ENCODE measurements at places on chromosomes 1 and 21.
A peak's percentile ranks its signal among the peaks of the same experiment; 100 is the strongest.

- no peak for DNase-seq
These were observed 105.8 kb downstream of the OMA1 start for GRCh38 chr1:58440696-58441095.

DNA sequence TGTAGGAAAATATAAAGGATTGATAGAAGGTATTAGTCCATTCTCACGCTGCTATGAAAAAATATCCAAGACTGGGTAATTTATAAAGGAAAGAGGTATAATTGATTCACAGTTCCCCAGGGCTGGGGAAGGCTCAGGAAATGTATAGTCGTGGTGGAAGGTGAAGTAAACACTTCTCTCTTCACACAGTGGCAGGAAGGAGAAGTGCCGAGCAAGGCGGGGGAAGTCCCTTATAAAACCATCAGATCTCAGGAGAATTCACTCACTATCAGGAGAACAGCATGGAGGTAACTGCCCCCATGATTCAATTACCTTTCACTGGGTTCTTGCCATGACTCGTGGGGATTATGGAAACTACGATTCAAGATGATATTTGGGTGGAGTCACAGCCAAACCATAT, 1806.0 kb downstream of the MRPL39 start:
- no peak for DNase-seq

GRCh38 chr1:111768023-111768422, 12.3 kb downstream of the DDX20 start:
- no peak for DNase-seq

DNA sequence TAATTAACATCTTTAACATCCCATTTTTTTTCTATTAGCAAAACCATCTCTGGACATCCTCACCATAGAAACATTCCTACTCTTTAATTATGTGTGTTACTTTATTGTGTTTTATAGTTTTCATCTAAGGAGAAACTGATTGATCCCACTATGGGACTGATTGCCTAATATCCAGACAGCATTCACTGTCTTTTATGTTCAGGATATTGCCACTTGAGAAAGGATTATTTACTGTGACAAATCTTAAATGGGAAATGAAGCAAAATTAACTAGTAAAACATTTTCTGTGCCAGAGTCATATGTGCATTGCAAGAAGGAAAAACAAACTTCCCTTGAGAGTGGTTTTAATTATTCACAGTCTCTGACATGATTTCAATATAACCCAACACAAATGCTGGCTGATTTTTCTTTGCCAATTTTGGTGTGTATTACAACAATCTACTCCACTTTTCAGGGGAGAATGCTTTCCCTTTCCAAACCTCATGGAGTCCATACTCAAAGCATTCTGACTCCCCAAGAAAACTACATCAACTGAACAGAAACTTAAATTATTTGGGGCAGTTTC, 15.8 kb upstream of the RGS13 start:
- no peak for DNase-seq

DNA sequence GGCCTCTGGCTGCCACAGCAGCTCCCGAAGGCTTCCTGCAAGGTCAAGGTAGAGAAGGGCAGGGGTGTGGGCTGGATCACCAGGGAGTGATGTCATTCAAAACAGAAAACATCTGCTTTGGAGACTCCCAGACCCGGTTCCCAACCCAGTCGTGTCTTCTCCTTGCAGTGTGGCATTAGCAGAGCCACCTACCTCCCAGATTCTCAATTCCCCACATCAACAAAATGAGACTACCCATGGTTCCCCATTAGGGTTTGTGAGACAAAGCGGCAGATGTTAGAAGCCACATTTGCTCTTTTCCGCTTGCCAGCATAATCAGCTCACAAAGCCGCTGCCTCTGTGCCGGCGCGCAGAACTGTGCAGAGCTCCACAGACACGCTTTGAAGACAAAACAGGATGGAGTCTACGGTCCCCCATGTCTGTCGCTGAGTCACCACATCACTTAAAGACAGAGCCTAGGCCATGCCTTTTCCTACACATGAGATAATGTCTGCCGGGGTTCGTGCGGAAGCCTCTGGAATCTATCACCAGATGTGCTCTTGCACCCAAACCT, 12.5 kb downstream of the KIF17 start:
- DNase-seq, result no peak

DNA sequence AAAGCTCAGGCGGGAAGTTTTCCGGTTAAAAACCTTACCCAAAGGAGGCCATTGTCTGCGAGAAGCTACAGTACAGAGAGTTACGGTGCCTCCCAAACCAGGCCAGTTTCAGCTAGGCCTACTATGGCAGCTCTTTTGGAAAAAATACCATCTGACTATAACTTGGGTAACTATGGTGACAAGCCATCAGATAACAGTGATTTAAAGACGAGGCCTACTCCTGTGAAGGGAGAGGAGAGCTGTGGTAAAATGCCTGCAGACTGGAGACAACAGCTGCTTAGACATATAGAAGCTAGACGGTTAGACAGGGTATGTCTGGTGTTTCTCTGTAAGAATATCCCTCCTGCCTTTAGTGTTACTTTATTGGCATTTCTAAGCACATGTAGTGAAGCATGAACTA, 165.9 kb downstream of the LRRC40 start:
- no peak for DNase-seq

- peak; percentile 28 for DNase-seq
These were observed 11.5 kb upstream of the KCNAB2 start for GRCh38 chr1:6033986-6034749.

GRCh38 chr1:230291731-230292620, 134.2 kb downstream of the PGBD5 start:
- DNase-seq, result no peak

GRCh38 chr21:14900611-14901010, 164.2 kb downstream of the NRIP1 start:
- DNase-seq, result no peak

DNA sequence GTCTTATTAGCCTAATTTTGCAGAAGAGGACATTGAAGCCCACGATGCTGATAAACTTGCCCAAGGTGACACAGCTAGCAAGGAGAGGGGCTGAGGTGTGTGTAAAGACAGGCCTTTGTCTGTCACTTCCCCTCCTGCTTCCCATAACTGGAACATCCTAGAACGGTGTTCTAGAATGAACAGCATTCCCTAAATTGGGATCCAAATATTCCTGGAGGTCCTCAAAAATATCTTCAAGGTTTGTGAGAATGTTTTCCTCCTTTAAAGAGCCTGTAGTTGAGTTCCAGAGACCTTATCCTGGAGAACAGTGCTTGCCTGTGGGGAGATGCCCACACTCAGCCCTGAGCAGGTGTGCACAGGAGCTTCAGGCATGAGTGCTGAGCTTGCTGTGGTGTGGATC, 41.5 kb upstream of the SAMD13 start:
- no peak for DNase-seq

DNA sequence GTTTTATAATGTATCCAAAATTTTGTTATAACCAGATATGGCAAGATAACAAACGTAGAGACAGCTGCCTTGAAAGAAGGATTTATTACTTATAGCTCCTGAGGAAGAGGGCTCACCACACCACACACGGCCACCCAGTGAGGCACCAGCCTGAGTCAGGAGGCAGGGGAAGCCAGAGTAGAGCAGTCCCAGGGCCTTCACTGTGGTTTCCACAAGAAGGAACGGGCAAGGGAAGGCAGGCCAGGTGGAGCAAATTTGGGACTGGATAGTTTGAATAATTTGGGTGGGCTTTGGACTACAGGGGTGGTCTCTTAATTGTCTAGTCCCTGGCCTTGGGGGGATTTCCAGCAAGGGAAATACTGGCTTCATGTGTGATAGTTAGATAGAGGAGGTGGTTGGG, 72.5 kb downstream of the RRAGC start:
- no peak for DNase-seq

DNA sequence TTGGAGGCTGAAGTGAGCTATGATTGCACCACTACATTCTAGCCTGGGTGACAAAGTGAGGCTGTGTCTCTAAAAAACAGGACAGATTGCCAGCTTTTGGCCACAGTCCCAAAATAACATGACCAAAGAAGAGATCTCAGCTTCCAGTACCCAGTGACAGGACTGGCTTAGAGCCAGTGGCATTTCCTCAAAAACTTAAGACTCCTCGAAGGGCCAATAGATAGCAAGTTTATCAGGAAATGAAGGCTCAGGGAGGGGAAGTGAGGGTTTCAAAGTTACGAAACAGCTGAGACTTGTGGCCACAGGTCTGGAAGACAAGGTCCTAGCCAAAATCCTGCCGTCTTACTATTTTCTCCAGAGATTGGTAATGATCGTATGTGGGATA, 6.3 kb upstream of the TMEM39B start:
- peak; percentile 41 for DNase-seq

DNA sequence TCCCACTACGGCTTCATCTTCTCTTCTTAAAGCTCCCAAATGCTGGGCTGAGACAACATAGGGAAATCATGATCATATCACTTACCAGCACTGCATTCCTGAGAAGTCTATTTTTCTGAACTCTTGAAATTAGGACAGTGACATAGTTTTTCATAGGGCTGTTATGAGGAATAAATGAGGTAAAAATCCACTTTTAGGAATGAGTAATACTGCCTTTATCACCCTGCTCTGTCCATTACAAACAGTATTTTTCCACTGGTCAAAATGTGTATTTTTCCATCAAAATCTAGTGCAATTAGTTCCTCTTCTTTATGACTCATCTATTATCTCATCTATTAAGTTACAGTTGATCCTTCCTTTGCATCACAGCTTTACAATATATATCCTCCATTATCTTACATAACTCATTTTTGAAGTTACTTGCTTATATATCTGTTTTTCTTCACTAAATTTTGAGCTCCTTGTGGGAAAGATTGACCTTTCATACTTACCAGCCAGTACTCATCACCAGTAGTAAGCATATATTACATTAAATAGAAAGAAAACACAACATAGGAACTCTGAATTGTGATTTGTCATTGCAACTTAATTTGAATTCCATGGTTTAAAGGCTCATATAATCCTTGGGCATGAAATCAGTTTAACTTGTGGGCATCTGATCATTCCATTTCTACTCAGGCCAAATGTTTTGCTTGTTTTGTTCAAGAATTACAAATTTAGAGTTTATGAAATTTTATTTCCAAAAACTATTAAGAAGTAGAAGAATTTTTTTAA, 37.1 kb downstream of the PRRX1 start:
- DNase-seq, result no peak

- DNase-seq, result no peak
These were observed 5.4 kb downstream of the NECTIN4 start for GRCh38 chr1:161083748-161084596.

GRCh38 chr1:226656601-226657277, 82.3 kb downstream of the ITPKB start:
- no peak for DNase-seq

- peak; percentile 84 for DNase-seq
These were observed at the start of gene DNM3 for GRCh38 chr1:171841050-171841910. TSS of gene DNM3 (plus strand) at chr1:171841498. CDS start at chr1:171841657, 159 bp downstream.

GRCh38 chr1:93437976-93438605, 9.8 kb upstream of the FNBP1L start:
- peak; percentile 55 for DNase-seq

- no peak for DNase-seq
These were observed 468.8 kb upstream of the RUNX1 start for GRCh38 chr21:35517865-35518264.

DNA sequence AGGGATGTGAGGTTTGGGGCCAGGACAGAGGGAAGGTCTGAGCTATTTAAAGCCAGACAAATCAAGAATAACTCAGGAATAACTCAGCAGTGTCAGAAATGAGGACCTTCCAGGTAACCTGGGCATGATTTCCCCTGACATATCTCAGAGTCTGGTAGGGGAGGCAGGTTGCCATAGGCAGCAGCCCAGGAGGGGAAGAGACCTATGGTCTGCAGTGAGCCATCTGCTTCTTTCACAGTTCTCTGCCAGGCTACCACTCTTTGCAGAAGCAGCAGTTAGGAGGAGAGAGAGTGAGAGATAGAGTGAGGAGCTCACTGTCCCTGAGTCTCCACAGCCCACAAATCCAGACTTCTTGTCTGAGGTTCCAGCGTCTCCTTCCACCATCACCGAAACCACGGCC, 6.3 kb upstream of the VSIG8 start:
- DNase-seq, result no peak

- no peak for DNase-seq
These were observed 16.0 kb downstream of the HTR6 start for GRCh38 chr1:19680644-19681043.
